NCI-H82 (cell line): ENCODE measurements at places on chromosomes 1 and 21.
A peak's percentile ranks its signal among the peaks of the same experiment; 100 is the strongest.

GRCh38 chr1:116115476-116116439, 4.6 kb downstream of the MAB21L3 start:
- no peak for DNase-seq

- DNase-seq: no peak
These were observed 1371.8 kb upstream of the PRMT6 start for GRCh38 chr1:105684714-105685113.

DNA sequence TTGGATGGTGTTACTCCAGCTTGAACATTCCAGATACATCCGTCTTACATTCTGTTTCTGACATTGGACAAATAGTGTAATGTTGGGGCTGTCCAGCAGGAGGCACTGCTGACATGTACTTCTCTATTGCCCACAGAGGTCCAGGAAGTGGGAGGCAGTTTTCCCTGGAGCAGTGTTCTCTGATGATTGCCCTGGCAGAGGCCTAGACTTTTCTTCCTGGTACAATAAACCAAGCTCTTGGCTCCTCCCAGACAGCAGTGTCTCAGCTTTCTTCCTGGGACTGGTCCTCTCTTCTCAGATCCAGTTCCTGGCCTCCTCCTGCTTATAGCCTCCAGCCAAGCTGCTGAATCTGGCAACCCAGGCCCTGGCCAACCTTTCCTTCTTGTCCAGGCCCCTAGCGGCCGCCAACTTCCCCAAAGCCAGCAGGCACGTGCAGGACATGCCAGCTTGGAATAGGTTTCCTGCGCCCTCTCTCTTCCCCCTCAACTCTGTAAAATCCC, 14.9 kb upstream of the IFNLR1 start:
- peak; percentile 87 for DNase-seq

GRCh38 chr1:166184012-166184411, 17.2 kb upstream of the FAM78B start:
- no peak for DNase-seq

DNA sequence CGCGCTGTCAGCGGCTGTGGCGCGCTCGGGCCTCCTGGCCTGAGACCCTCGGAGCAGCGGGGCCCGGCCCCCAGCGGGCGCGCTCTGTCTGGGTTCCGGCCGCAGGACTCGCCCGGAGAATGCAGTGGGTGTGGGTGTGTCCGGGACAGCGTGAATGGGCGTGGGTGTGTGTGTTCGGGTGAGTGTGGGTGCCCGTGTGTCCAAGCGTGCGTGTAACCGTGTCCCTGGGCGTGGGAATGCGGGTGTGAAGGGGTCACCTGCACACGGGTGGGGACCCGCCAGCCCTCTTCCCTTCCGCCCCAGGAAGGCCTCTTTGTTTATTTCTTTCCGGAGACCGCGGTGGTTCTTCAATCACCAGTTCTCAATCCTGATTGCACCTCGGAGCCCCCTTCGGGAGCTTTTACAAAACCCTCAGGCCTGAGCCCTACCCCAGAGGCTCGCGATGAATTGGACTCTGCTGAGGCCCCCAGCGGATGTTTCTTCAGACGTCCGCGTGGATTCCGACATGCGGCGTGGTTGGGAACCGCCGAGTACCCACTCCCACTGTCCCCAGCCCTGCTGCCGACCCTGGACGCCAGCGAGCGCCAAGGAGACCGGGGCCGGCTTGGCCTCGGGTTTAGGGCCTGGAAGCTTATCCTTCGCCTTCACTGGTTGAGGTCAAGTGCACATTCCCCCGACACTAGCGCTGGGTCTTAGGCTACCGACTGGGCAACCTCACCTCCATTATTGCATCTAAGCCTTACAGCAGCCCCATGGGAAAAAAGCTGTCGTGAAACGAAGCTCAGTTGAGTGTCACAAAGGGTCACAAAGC, 19.3 kb downstream of the SERTAD4 start:
- DNase-seq: peak; percentile 33

DNA sequence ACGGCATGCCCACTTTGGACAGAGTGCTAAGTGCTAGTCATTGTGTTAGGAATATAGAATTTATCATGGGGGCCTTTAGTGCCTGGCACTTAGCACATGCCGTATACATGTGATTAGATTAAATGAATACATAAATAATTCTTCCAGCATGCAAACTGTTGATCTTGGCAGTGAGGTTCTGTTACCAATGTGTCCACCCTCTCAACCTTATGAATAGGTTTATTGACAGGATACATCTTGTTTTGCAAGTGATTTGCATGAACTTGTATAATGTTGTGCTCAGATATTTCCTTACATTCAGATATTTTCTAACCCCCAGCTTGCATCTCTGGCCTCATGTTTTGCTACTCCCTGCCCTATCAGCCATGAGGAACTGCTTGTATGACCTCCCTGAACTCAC, 60.3 kb upstream of the ZNF648 start:
- DNase-seq: no peak

- DNase-seq: peak; percentile 72
These were observed 52.1 kb downstream of the GPR161 start for GRCh38 chr1:168084396-168085231.

- DNase-seq: no peak
These were observed 83.1 kb upstream of the S1PR1 start for GRCh38 chr1:101153692-101154091.

- DNase-seq: no peak
These were observed 51.0 kb upstream of the RUNX3 start for GRCh38 chr1:24980836-24981630.

GRCh38 chr1:115073298-115074087, 15.8 kb downstream of the TSPAN2 start:
- no peak for DNase-seq

- no peak for DNase-seq
These were observed 45.3 kb upstream of the MAN1A2 start for GRCh38 chr1:117321680-117322609.
